ENCODE measurements at places on chromosomes 3 and 15. TPM values are rescaled to one million over a fixed set of nuclear protein-coding genes. Genes with fewer than 3 reads are reported as not detected.

GRCh38 chr3:179661777-179662176, 8.9 kb downstream of the USP13 start:
- no peaks in the 10 kb centered on the region for H3K36me3 ChIP-seq
- H3K27me3 ChIP-seq: no peaks in the 10 kb centered on the region
- no peak overlapping the region for H3K27ac ChIP-seq
- H3K4me3 ChIP-seq: no peak overlapping the region
- no peak for DNase-seq
- H3K4me1 ChIP-seq: no peaks in the 10 kb centered on the region

SCAMP5 gene
- 4.9 TPM for total RNA-seq

DPPA4 gene
- not detected for total RNA-seq

XCR1 gene
- total RNA-seq: 0.17 TPM

ZNF502 gene
- total RNA-seq: 3.5 TPM

All from colonic mucosa (tissue), 4 donors.